ENCODE measurements at places on chromosomes 1 and 21. TPM values are rescaled to one million over a fixed set of nuclear protein-coding genes. Genes with fewer than 3 reads are reported as not detected.

- DNase-seq, result no peak
These were observed 32.8 kb upstream of the S1PR1 start for GRCh38 chr1:101203820-101204540.

- no peak for DNase-seq
These were observed 396.2 kb upstream of the DUSP10 start for GRCh38 chr1:222138095-222138494.

DNA sequence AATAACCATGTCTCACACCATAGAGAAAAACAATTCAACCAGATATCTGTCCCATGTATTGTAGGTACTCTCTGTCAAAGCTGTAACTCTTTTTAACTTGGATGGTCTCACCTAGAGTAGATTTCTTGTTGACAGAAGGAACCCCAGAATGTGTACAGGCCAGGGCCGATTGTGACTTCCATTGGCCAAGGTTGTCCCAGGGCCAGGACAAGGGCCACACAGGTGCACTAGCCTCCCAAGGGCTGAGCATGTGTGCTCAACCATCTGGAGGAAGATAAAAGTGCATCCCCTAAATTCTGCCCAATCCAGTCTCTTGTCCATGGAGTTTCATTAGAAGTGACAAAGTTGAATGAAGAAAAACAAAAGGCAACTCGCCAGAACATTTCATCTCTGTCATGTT is 51.8 kb downstream of the SETD4 start:
- DNase-seq, result no peak

DNA sequence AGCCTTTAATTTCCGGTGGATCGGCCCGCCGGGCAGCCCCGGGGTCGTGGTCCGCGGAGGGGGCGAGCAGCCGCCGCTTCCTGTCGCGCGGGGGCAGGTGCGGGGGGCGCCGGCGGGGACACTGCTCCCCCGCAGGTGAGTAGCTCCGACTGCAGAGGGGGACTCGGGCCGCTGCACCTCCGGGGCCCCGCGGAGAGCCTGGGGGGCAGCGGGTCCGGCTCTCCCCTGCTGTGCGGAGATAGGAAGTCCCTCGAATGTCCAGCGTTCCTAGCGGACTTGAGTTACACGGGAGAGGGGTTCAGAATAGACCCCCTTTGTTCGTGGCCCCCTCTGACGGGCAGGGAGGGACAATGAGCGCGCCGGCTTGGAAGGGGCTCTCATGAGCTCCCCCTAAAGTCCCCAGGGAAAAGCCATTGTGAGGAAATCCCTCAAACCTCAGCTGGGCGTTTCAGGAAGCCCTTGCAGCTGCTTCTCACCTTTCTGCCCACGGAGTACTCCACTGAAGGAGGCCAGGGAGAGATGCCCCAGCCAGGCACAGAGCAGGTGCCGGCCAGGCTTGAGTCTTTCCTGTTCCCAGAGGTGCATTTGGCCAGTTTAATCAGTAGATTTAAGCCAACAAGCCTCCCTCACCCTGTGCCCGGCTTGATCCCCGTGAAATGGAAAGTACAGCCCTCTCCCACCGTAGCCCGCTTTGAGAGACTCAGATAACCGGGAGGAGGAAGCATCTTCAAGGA is 925 bp downstream of the PDE9A start:
- peak; percentile 21 for DNase-seq

DNA sequence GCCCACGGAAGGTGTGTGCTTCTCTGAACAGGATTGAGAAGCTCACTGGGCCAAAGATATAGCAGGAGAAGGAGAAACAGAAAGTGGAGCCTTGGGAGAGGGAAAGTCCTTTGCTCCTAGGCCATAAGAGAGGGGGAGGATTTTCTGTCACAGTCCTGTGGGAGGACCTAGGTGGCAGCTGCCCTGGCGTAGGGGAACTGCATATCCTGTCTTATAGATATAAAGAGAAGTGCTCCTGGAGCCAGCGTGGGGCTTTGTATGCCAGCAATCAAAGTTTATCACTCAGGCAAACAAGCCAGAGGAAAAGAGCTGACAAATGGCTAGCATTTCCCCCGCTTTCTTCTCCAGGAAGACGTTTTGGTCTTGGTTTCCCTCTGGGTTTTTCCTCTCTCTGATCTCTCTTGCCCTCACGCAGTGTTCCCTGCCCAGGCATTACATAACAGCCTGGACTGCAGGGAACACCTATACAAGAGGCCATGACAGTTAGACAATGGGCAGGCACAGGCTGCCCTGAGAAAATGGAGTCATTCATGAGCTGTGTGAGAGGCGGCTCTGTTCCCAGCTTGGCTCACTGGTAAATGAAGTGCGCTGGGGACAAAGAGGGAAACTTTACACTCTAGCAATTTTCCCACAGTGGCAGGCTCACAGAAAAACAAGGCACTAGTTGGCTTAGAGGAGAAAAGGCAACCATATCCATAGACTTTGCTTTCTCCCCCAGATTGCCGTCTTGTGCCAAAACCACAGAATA is 52.5 kb upstream of the ZNF648 start:
- DNase-seq, result no peak

DNA sequence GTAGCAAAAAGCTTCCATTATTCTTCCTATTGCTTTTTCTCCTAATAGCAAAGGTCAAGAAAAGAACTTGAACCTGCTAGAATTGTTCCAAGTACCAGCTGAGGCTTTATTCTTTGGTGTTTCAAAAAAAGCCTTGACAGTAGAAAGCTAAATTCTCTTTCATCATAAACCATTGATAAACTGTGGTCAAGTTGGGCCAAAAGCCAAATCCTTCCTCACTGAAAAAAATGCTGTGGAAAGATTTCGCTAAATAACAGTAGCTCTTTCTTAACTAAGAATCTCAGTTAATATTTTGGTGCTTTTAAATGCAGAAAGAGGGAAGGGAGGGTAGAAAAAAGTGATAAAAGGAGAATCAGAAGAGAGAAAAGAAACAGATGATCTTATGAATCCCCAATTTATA is 14.0 kb upstream of the JAM2 start:
- DNase-seq, result no peak

Gene CRYBG2
- total RNA-seq, result 17.6 TPM

GRCh38 chr1:9902060-9902452 is 8.0 kb downstream of the CTNNBIP1 start:
- DNase-seq, result no peak

Gene THEMIS2
- 5.9 TPM for total RNA-seq

Gene PCAT6
- 2.8 TPM for total RNA-seq

GRCh38 chr1:37797750-37798345 is 4.2 kb downstream of the MANEAL start:
- no peak for DNase-seq

GRCh38 chr1:150563340-150564038 is 14.3 kb downstream of the ADAMTSL4 start:
- peak; percentile 61 for DNase-seq

Gene SMIM1
- 4.2 TPM for total RNA-seq

DNA sequence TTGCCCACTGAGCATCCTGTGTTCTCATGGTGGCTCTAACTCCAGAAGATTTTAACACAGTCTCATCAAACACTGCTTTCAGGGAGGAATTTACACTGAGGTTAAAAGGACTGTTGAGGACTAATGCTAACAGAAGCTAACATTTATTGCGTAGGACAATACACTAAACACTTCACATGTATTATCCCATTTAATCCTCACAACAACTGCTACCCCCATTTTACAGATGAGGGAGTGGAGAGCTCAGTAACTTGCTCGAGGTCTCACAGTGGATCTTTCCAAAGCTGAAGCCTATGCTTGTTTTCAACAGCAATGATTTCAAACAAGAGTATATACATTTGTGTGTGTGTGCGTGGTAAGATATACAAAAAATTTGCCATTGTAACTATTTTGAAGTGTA is 13.9 kb downstream of the ATF3 start:
- DNase-seq, result no peak

DNA sequence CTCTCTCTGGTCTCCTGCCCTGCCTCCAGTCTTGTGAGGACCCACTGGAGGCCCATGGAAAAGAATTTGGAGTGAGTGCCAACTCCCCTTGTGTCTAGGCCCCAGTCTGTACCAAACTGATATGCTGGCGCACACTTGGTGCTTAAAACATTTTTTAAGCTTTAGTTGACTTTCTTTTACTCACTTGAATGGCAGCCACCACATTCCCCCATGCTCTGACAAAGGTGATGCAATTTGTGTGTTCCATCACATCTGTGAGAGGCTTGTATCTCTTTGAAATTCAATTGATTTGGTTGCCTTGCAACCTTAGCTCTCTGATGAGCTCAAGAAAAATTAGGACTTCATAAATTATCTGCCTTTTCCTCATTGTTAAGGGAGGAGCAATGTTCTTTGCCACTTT is 30.5 kb upstream of the WDTC1 start:
- DNase-seq, result no peak

DNA sequence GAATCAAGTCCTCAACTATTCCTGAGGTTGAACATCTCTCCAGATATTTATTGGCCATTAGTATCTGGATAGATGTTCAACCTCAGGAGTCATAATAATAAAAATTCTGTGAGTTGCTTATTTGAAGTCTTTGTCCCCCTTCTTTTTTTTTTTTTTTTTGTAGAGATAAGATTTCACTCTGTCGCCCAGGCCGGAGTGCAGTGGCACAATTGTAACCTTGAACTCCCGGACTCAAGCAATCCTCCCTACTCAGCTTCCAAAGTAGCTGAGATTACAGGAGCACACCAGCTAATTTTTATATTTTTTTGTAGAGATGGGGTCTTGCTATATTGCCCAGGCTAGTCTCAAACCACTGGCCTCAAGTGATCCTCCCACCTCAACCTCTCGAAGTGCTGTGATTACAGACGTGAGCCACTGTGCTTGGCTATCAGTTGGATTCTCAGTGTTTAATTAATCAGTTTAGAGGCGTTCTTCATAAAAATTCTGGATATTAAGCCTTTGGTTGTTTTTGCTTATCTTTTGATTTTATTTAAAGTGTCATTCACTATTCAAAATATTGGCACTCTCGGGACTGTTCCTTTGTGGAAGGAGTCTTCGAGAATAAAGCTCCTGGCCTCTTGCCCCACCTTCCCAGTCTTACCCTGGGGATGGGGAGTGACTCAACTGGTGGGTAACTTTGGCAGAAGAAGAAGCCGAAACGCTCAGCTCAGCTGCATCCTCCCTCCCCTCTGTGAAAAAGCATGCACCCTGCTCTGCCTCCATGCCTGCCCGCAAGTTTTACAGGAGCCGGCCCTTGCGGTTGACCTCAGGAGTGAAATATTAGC is 11.2 kb upstream of the HYI start:
- peak; percentile 50 for DNase-seq

- DNase-seq, result no peak
These were observed 479 bp downstream of the SELENOF start for GRCh38 chr1:86913399-86913895.

DNA sequence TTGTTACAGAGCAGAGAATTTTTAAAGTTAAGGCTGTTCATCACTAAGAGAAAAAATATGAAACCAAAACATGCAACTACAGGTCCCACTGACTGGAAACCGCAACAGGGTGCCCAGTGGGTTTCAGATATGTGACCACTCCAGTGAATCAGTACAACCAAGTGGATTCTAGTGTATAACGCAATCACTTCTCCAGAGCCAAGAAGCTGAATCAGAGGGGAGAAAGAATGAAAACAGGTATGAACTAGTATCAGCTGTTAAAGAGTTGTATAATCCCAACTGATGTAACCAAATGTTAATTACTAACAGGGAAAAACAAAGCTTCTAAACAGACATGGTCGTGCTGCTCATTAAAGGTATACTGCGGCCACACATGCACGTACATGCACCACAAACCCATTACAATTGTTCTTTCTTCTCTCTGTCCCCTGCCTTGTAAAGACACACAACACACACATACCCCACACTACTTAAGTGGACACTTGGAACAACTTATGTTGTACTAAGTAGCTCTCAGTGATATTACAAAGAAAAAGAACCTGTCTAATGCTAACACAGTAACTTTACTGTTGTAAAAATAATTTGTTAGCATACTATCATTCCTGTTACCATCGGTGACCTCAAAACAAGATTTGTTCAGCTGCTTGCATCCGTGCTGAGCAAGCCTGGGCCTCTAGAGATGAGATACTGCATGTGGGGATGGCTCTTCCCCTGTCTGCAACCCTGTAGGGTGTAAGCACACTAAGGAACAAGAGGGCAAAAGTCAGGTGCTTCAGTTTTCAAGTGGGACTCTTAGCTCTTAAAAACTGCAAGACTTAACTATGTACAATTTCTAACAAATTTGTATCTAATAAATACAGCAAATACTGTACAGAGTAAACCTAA is 74.2 kb downstream of the PTPN14 start:
- peak; percentile 30 for DNase-seq

Gene CDC42
- total RNA-seq, result 204 TPM

Measured in Calu3 (cell line).